ENCODE measurements at places on chromosomes 3 and 15. TPM values are rescaled to one million over a fixed set of nuclear protein-coding genes. Genes with fewer than 3 reads are reported as not detected.

- DNase-seq, result no peak
- no peaks in the 10 kb centered on the region for H3K27me3 ChIP-seq
- H3K4me3 ChIP-seq, result no peak overlapping the region
These were observed 739.2 kb downstream of the VGLL3 start for GRCh38 chr3:86251781-86252180.

- H3K36me3 ChIP-seq, result no peaks in the 10 kb centered on the region
- H3K27ac ChIP-seq, result no peak overlapping the region
- DNase-seq, result no peak
- H3K4me3 ChIP-seq, result no peak overlapping the region
These were observed 502.8 kb upstream of the TBL1XR1 start for GRCh38 chr3:177700117-177700516.

- no peaks in the 10 kb centered on the region for H3K4me1 ChIP-seq
- no peak for DNase-seq
- no peaks in the 10 kb centered on the region for H3K36me3 ChIP-seq
- H3K27ac ChIP-seq, result no peak overlapping the region
- H3K27me3 ChIP-seq, result no peaks in the 10 kb centered on the region
These were observed 855.4 kb upstream of the ARPP21 start for GRCh38 chr3:34783876-34784275.

DNA sequence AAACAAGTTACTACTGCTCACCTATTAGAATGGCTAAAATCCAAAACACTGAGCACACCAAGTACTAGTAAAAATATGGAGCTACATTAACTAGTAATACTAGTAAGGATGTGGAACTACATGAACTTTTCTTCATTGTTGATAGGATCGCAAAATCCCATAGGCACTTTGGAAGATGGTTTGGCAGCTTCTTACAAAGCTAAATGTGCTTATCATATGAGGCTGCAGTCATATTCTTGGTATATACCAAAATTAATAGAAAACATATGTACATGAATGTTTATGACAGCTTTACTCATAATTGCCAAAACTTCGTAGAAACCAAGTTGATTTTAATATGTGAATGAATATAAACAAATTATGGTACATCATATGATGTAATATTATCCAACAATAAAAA, 366.8 kb upstream of the KCNMB2 start:
- no peak for DNase-seq
- no peak overlapping the region for H3K27ac ChIP-seq
- H3K4me3 ChIP-seq, result no peak overlapping the region
- H3K27me3 ChIP-seq, result peaks cover 4% of the 10 kb centered on the region
- no peaks in the 10 kb centered on the region for H3K4me1 ChIP-seq
- no peaks in the 10 kb centered on the region for H3K36me3 ChIP-seq

Gene CGNL1
- total RNA-seq, result not detected

Gene ADGRG7
- 26.5 TPM for total RNA-seq

Gene IL5RA
- not detected for total RNA-seq

Gene MOBP
- total RNA-seq, result not detected

Gene ERICH6
- total RNA-seq, result 0.60 TPM
